Activated naive CD8-positive, alpha-beta T cell treated with anti-CD3 and anti-CD28 coated beads, Interleukin-2, amount 10 ng/mL, durations not matched to agents 7 days and 5 days (primary cell): ENCODE measurements at places on chromosomes 13 and 19. TPM values are rescaled to one million over a fixed set of nuclear protein-coding genes. Genes with fewer than 3 reads are reported as not detected.
A peak's percentile ranks its signal among the peaks of the same experiment; 100 is the strongest.

The ERICH4 gene
- total RNA-seq, result not detected

The CGB1 gene
- total RNA-seq, result not detected

The SLC46A3 gene
- total RNA-seq, result 14.2 TPM

- no peak overlapping the region for H3K27ac ChIP-seq
- H3K27me3 ChIP-seq, result peaks cover 25% of the 10 kb centered on the region
- peaks cover 17% of the 10 kb centered on the region for H3K4me1 ChIP-seq
These were observed 12.4 kb downstream of the GAS6 start for GRCh38 chr13:113851480-113851803.

GRCh38 chr19:5218255-5218855 lies 122.3 kb downstream of the PTPRS start:
- no peak overlapping the region for H3K27ac ChIP-seq
- H3K36me3 ChIP-seq, result no peaks in the 10 kb centered on the region
- H3K4me1 ChIP-seq, result peaks cover 2% of the 10 kb centered on the region
- H3K27me3 ChIP-seq, result no peaks in the 10 kb centered on the region
- H3K4me3 ChIP-seq, result no peak overlapping the region

- H3K27ac ChIP-seq, result no peak overlapping the region
- H3K36me3 ChIP-seq, result no peaks in the 10 kb centered on the region
- DNase-seq, result no peak
- H3K4me3 ChIP-seq, result no peak overlapping the region
- H3K4me1 ChIP-seq, result peaks cover 12% of the 10 kb centered on the region
- peaks cover 34% of the 10 kb centered on the region for H3K27me3 ChIP-seq
These were observed 5.9 kb upstream of the S1PR5 start for GRCh38 chr19:10523135-10523636.

GRCh38 chr13:84894749-84895148 lies 904.5 kb downstream of the SLITRK6 start:
- no peak for DNase-seq
- no peaks in the 10 kb centered on the region for H3K36me3 ChIP-seq
- no peak overlapping the region for H3K27ac ChIP-seq

DNA sequence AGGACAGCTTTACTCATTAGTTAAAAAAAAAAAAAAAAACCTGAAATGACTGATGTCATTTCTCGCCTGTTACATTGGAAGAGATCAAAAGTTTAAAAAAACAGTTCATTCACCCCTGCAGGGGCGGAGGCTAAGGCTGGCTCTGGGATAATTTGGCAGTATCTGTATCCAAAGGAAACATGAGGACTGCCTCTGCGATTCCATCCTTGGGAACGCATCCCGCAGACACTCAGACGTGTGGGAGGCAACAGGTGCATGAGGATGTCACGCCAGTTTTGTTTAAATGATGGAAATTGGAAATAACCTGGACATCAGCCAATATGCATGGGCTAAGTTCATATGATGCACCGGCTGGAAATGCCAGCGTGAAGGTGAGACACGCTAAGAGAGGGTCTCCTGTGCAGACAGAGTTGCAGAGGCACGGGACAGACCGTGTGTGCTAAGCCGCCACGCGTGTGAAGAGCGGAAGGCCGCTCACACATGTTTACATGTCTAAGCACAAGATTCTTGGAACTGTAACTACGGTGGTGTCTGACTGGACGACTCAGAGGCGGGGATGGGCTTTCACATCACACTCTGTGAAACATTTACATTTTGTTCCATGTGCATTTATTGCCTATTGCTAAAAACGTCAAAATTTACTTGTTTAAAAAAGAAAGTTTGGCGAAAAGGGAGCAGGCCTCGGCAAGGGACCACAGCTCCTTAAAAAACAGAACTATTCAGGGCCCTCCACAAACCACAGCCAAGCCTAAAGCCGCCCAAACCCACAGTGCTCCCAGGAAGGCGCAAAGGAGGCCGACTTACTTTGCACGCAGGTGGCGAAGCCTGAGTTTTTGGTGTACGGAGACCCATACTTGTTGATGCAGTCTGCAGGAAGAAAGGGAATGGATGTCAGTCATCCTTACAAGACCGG lies 17.9 kb downstream of the GAS6 start:
- H3K4me1 ChIP-seq, result peaks cover 25% of the 10 kb centered on the region
- H3K27ac ChIP-seq, result peak overlapping the region; percentile 6
- DNase-seq, result peak; percentile 20
- H3K36me3 ChIP-seq, result no peaks in the 10 kb centered on the region
- peak overlapping the region; percentile 60 for H3K4me3 ChIP-seq

DNA sequence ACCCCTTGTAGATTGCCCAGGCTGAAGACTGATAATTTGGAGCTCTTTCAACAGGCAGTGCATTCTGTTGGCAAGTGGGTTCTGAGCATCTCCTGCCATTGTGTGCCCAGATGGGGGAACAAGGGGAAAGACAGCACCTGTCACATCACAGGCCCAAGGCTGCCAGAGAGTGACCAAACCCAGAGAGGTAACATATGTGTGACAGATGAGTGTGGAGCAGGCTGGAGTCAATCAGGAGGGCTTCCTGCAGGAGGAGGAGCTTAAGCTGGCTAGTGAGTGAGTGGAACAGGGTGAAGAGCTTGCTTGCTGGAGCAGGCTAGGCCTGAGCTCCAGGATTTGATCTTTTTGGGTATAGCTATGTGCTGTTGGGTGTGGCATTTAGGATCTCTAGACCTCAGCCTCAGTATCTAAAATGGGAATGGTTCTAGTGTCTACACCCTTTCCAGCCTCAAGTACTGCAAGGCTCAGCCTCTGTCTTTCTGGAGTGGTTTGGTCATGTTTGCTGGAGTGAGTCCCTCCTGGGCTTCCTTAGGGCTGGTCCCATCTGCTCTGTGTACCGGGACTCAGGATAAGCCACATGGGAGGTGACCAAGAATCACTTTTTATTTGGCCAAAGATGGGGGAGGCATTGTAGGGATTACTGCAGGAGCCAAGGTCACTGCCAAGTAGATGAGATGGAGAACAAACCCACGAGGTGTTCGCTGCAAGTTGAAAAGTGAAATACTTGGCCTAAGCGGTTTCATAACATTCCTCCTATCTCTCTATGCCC lies 152.4 kb upstream of the TSHZ3 start:
- H3K36me3 ChIP-seq, result no peaks in the 10 kb centered on the region
- H3K4me3 ChIP-seq, result no peak overlapping the region
- no peaks in the 10 kb centered on the region for H3K4me1 ChIP-seq
